SJSA1 (cell line): ENCODE measurements at places on chromosomes 3 and 15. TPM values are rescaled to one million over a fixed set of nuclear protein-coding genes. Genes with fewer than 3 reads are reported as not detected.

DNA sequence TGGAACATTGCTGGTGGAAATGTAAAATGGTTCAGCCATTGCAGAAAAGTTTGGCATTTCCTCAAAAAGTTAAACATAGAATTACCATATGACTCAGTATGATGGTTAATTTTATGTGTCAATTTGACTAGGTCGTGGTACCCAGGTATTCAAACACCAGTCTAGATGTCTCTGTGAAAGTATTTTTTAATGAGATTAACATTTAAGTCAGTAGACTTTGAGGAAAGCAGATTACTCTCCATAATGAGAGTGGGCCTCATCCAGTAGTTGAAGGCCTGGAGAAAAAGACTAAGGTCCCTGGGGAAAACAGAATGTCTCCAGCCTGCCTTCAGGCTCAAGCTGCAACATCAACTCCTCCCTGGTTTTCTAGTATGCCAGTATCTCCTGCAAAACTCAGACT, 42.3 kb upstream of the TMEM87A start:
- H3K27ac ChIP-seq: no peak overlapping the region
- H3K27me3 ChIP-seq: no peaks in the 10 kb centered on the region
- no peaks in the 10 kb centered on the region for H3K4me1 ChIP-seq
- no peak for DNase-seq
- peaks cover 7% of the 10 kb centered on the region for H3K36me3 ChIP-seq

GRCh38 chr3:13519006-13519791, 29.7 kb upstream of the FBLN2 start:
- no peak overlapping the region for H3K27ac ChIP-seq
- H3K4me1 ChIP-seq: no peaks in the 10 kb centered on the region
- no peaks in the 10 kb centered on the region for H3K36me3 ChIP-seq
- no peaks in the 10 kb centered on the region for H3K27me3 ChIP-seq
- no peak for DNase-seq

DNA sequence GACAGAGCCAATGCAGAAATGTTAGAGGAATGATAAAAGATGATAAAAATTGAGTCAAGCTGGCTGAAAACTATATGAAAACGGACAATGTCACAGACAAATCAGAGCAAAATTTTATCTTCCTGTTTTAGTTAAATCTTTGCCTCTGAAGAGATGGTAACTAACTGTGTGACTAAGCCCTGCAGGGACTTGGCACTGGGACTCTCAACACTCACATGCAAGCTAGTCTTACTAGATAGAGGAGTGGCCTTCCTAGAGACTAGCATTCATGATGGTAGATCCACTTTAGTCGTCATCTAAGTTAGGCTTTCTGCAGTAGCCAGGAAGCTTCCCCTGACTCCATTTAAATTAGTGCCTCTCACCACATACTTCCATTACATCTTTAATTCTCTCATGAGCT, 4.1 kb downstream of the CCDC191 start:
- peaks cover under 1% of the 10 kb centered on the region; the same call in 1 of the 2 replicates for H3K4me1 ChIP-seq
- no peak overlapping the region for H3K27ac ChIP-seq
- no peak overlapping the region for H3K4me3 ChIP-seq
- DNase-seq: no peak
- no peaks in the 10 kb centered on the region for H3K36me3 ChIP-seq
- no peaks in the 10 kb centered on the region; the same call in 1 of the 2 replicates for H3K27me3 ChIP-seq

DNA sequence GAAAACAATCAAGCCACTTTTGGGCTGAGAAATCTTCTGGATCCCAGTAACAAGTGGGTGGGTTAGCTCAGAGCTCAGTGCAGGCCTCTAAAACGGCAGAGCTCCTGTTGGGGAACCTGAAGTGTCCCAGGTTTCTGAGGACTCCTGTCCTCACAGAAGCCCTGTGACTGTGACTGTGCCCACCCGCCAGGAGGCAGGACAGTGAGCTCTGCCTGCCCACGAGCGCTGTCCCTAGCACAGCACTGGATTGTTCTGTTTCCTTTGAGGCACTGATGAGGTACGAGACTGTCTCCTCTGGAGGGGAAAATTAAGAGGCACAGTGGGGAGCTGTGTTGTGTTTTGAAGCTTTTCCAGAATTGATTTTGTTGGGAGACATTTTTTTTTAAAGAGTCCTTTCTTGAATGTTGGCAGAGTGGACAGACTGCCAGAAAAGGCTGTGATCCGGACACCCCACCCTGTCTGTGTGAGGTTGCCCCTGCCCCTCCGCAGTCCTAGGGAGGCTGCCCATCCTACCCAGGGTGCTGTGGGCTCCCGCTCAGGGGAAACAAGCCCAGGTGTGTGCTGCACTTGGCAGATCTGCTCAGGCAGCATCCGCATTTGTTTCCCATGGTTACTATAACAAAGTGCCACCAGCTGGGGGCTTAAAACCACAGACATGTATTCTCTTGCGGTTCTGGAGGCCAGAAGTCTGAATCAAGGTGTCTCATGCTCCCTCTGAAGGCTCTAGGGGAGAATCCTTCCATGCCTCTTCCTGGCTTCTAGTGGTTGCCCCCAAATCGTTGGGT, 66.6 kb upstream of the LARS2 start:
- H3K27ac ChIP-seq: no peak overlapping the region
- no peaks in the 10 kb centered on the region for H3K36me3 ChIP-seq
- DNase-seq: no peak
- no peak overlapping the region for H3K4me3 ChIP-seq
- no peaks in the 10 kb centered on the region for H3K4me1 ChIP-seq

GRCh38 chr3:174223042-174223441, 636.1 kb upstream of the NAALADL2 start:
- H3K4me1 ChIP-seq: no peaks in the 10 kb centered on the region
- DNase-seq: no peak
- H3K27me3 ChIP-seq: no peaks in the 10 kb centered on the region
- no peaks in the 10 kb centered on the region for H3K36me3 ChIP-seq
- H3K4me3 ChIP-seq: no peak overlapping the region
- no peak overlapping the region for H3K27ac ChIP-seq

- peaks cover 1% of the 10 kb centered on the region; the same call in 1 of the 2 replicates for H3K4me1 ChIP-seq
- H3K36me3 ChIP-seq: peaks cover 6% of the 10 kb centered on the region
- no peaks in the 10 kb centered on the region for H3K27me3 ChIP-seq
- no peak overlapping the region for H3K27ac ChIP-seq
- DNase-seq: no peak
- no peak overlapping the region for H3K4me3 ChIP-seq
These were observed 18.2 kb downstream of the HEG1 start for GRCh38 chr3:125037498-125038150.

GRCh38 chr15:90071220-90071807, 31.0 kb downstream of the IDH2 start:
- no peak overlapping the region for H3K27ac ChIP-seq
- no peaks in the 10 kb centered on the region for H3K4me1 ChIP-seq
- peak; percentile 63 for DNase-seq
- H3K27me3 ChIP-seq: no peaks in the 10 kb centered on the region

- no peaks in the 10 kb centered on the region for H3K27me3 ChIP-seq
- peak; percentile 50 for DNase-seq
- H3K4me1 ChIP-seq: peaks cover 33% of the 10 kb centered on the region
- H3K4me3 ChIP-seq: no peak overlapping the region
- no peaks in the 10 kb centered on the region for H3K36me3 ChIP-seq
- peak overlapping the region; percentile 88 for H3K27ac ChIP-seq
These were observed 41.2 kb downstream of the CDCP1 start for GRCh38 chr3:45104715-45105711.

DNA sequence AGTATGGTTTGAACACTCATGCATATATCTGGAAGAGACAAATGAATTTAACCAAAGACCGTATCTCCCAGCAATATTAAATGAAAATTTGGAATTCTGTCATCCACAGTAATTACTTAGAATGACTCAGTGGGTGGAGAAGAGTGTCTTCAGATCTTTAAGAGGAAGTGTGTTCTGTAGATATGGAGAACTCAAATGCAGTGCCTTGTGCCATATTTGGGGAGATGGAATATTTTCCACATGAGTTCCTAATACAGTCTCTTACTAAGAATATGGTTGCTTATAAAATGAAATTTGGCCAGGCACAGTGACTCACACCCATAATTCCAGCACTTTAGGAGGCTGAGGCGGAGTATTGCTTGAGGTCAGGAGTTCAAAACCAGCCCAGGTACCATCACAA, 40.5 kb downstream of the ANO10 start:
- no peak overlapping the region for H3K27ac ChIP-seq
- H3K4me1 ChIP-seq: no peaks in the 10 kb centered on the region
- no peaks in the 10 kb centered on the region for H3K27me3 ChIP-seq
- no peaks in the 10 kb centered on the region for H3K36me3 ChIP-seq

- H3K36me3 ChIP-seq: no peaks in the 10 kb centered on the region
- no peak overlapping the region for H3K27ac ChIP-seq
- no peaks in the 10 kb centered on the region for H3K27me3 ChIP-seq
- no peak overlapping the region for H3K4me3 ChIP-seq
- H3K4me1 ChIP-seq: no peaks in the 10 kb centered on the region
These were observed 528.2 kb downstream of the NR2F2 start for GRCh38 chr15:96858694-96859093.

- no peak overlapping the region for H3K4me3 ChIP-seq
- no peak overlapping the region for H3K27ac ChIP-seq
- no peaks in the 10 kb centered on the region for H3K4me1 ChIP-seq
- peak; percentile 18 for DNase-seq
- H3K36me3 ChIP-seq: no peaks in the 10 kb centered on the region
- H3K27me3 ChIP-seq: 0 out of 2 replicates have a peak, but pooled peaks cover 2% of the 10 kb centered on the region
These were observed 281.9 kb upstream of the ONECUT1 start for GRCh38 chr15:53072077-53072476.

DNA sequence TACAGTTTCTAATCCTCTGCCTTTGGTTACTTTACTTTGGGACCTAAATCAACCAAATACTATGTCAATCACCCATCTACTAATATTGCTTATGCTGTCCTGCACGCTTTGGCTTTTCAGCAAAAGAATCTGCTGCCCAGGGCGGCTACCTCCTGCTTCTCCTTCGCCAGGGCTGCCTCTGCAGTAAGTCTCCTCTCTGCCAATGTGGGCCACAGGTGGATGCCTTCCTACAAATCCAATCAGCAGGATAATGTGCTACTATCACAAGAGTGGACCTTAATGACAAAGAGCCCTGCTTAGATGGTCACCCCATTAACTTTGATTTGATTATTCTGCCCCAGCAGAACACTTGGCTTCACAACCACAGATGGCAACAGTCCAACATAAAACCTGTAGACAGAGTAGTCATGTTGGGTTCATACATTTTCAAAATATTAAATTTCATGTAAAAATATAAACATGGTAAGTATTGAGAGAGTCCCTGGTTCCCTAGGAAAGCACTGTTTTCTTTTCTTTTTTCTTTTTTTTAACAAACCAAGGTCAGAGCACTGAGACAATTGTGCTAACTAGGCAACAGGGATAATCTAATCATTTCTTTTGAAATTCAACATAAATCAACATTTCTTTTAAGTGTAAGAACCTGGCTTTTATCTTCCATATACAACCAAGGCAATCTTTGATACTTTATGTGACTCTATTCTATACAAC, 298.3 kb downstream of the ZBTB20 start:
- H3K27ac ChIP-seq: no peak overlapping the region
- H3K4me1 ChIP-seq: no peaks in the 10 kb centered on the region
- no peaks in the 10 kb centered on the region for H3K27me3 ChIP-seq
- DNase-seq: no peak
- no peaks in the 10 kb centered on the region for H3K36me3 ChIP-seq
- H3K4me3 ChIP-seq: no peak overlapping the region

DNA sequence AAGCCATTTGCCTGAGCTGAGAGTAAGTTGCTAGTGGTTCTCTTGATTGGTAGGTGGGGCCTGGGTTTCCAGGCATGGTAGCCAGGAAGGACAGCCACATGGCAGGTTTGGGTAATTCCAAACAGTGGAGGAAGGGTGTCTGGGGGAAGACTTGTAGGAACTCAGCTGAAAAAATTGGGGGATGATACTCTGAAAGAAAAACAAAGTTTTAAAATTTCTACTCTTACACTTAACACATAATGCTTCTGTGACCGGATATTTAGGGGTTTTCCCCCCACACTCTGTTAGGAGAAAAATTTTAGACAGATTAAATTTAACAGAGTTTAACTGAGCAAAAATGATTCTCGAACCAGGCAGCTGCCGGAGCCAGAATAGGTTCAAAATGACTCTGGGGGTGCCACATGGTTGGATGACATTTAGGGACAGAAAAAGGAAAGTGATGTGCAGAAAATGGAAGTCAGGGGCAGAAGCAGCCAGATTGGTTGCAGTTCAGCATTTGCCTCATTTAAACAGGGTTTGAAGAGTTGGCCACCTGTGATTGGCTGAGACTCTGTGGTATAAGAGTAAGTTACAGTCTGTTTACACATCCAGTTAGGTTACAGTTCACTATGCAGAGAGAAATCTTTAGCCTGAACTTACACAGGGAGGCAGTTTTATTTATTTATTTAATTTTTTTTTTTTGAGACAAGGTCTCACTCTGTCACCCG, 8.1 kb downstream of the B2M start:
- H3K4me1 ChIP-seq: peaks cover under 1% of the 10 kb centered on the region; the same call in 1 of the 2 replicates
- H3K36me3 ChIP-seq: peaks cover 52% of the 10 kb centered on the region
- no peaks in the 10 kb centered on the region for H3K27me3 ChIP-seq
- H3K27ac ChIP-seq: peak overlapping the region; percentile 23; the same call in 1 of the 2 replicates

GRCh38 chr3:46742992-46743585, 25.4 kb upstream of the PRSS50 start:
- no peak overlapping the region for H3K4me3 ChIP-seq
- DNase-seq: no peak
- H3K27ac ChIP-seq: no peak overlapping the region
- no peaks in the 10 kb centered on the region for H3K36me3 ChIP-seq

DNA sequence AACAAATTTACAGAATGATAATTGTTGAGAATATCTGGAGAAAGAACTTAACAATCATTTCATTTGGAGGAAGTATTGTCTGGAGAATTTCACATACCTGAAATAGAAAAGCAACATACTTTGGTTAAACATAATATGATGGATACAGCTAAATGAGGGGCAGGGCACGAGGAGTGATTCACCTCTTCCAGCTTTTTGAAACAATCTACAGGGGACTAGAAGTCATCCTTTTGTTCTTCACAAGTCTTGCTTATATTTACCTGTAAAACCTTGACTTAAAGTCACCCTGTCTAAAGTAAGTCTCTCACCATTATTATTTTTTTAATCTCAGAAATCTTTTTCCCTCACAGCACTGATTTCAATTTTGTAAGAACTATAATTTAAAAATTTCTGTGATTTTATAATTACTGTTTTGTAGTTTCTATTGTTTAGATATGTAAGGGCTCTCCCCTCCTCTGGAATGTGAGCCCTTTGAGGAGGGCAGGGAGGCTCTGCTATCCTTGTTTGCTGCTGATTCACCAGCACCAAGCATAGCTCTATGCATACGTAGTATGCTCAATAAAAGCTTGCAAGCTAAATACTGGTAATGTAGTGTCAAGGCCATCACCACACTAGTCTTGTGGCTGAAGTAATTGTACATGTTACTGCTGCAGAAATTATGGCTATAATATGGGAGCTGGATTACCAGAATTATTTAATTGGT, 193.9 kb upstream of the THRB start:
- H3K27ac ChIP-seq: peak overlapping the region; percentile 40
- peaks cover 26% of the 10 kb centered on the region for H3K4me1 ChIP-seq
- H3K4me3 ChIP-seq: no peak overlapping the region

GRCh38 chr3:47613722-47614121, 35.1 kb upstream of the CSPG5 start:
- H3K27me3 ChIP-seq: no peaks in the 10 kb centered on the region
- no peak for DNase-seq
- peaks cover 22% of the 10 kb centered on the region for H3K4me1 ChIP-seq
- H3K36me3 ChIP-seq: peaks cover 44% of the 10 kb centered on the region

GRCh38 chr15:64009241-64009640, 37.0 kb downstream of the DAPK2 start:
- H3K27ac ChIP-seq: no peak overlapping the region
- no peak overlapping the region for H3K4me3 ChIP-seq
- no peaks in the 10 kb centered on the region for H3K36me3 ChIP-seq
- peaks cover 3% of the 10 kb centered on the region; the same call in 1 of the 2 replicates for H3K27me3 ChIP-seq

PIERCE2 gene
- not detected in 2 replicates for total RNA-seq

TRIM42 gene
- total RNA-seq: not detected in 2 replicates

ZFAND6 gene
- 124 and 181 TPM in 2 replicates for total RNA-seq

STIMATE gene
- total RNA-seq: 14.5 and 14.8 TPM in 2 replicates

TIPIN gene
- total RNA-seq: 32.2 and 47.7 TPM in 2 replicates

KLHL6 gene
- not detected in 2 replicates for total RNA-seq

CNTN6 gene
- not detected in 2 replicates for total RNA-seq

TNFSF10 gene
- total RNA-seq: 1.0 TPM in 1 of 2 replicates, not detected in the other

KLHL40 gene
- not detected in 2 replicates for total RNA-seq

ROBO1 gene
- total RNA-seq: 25.4 and 38.9 TPM in 2 replicates
